Activated CD8-positive, alpha-beta T cell treated with anti-CD3 and anti-CD28 coated beads for 36 hours (primary cell): ENCODE measurements at places on chromosomes 2 and 18.

DNA sequence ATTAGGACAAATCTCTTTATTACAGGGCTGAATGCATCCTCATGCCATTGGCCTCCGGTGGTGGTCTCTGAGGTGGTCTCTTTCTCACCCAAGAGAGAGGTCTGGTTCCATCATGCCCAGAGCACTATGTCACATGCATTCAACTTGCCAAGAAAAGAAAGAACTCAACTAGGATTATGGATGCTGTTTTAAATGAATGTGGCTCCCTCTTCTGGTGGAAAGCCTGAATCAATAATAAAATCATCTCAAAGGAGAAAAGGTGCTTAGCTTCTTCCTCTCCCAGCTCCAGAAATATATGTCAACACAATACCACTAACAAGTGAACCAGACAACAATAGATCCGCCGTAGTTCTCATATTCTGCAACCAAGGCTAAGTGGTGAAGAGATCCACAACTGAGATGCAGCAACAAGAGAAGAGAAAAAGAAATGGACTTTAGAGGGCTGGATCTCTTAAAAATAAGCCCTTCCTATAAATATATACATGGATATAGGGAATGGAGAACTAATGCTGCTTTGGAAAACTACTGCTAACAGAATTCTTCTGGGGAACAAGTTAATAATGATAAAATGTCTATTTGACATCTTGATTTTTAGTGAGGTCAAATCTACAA is 396.8 kb downstream of the NCKAP5 start:
- no peak for DNase-seq

GRCh38 chr18:28281400-28281799 is 104.5 kb upstream of the CDH2 start:
- DNase-seq: no peak

GRCh38 chr2:149650006-149650405 is 62.4 kb upstream of the MMADHC start:
- DNase-seq: no peak

DNA sequence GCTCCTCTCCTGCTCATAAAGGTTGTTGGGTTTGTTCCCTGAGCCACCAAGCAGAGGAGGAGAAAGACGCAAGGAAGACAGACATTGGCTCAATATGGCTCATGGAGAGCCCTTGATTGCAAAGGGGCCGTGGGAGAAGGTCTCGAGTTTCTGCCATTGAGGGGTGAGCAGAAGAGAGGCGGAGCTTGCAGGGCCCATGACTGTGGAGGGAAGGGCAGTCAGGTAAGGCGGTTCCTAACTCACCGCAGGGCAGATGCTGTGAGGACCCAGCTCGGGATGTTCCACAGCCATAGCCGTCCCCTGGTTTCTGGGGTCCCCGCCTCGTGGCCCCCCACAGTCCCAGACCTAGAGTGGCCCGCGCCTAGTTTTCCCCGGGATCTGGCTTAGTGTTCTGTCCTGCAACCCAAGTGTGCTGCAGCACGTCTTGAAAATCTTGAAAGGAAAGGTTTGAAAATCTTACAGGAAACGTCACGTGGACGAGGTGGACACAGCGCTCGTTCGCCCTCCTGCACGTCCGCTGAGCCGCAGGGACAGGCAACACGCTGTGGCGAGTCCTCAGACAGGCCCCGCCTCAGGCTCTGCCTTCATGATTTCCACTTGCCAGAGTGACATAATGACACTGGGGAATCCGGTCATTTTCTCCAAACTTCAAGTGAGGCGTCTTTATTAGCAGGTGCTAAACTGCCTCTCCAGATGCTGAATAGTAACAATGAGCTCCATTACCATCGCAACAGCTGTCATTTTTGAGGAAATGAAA is 105.5 kb upstream of the HDAC4 start:
- DNase-seq: no peak

DNA sequence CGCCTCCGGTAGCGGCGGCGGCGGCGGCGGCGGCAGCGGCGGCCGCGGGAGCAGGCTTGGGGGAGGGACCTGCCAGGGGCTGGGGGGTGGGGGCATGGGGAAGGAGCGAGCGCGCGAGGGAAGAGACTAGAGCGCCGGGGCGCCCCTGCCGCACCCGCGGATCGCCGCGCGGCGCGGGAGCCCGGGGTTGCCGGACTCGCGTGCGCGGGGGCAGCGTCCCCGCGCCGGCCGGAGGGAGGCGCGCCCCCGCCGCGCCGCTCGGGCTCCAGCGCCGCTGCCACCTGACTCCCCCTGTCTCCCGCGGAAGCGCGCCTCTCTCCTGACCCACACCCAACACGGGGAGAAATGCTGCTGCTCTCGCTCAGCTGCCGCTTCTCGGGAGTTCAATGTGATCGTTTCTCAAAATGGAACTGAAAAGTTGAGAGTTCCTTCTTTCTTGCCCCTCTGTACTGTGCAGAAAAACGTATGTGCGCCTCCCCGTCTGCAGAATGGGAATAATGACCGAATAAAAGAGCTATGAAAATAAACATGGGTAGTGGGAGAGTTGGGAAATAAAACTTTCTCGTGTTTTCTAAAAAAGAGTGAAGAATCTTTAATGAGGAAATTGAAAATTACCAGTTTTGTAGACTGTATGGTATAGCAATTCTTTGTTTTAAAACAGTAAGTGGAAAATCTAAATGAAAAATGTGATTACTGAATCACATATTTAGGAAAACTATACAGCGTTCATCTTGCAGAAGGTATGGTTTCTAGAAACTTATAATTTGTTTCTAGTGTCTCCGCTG is 455 bp upstream of the TLK1 start:
- peak; percentile 62 for DNase-seq

- no peak for DNase-seq
These were observed 80.2 kb downstream of the SLC8A1 start for GRCh38 chr2:40371525-40372282.

DNA sequence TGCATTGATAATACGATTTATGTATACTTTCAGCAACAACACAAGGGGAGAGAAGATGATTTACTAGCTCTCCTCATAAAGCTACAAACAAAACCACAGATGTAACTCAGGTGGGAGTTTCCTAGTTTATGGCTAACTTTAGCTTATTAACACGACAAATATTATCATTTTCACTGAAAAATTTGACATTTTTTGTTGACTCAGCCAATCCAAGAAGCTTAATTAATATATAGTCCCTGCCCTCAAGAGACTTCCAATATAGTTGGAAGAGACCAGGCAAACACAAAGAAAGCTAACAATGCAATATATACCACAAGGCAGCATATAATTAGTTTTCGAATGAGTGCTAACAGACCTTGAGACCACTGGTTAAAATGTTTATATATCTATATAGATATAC is 775 bp downstream of the WDR12 start:
- DNase-seq: no peak

GRCh38 chr18:2083691-2084090 is 487.6 kb downstream of the METTL4 start:
- DNase-seq: peak; percentile 25

- DNase-seq: no peak
These were observed 343 bp downstream of the RASGRP3 start for GRCh38 chr2:33476793-33477190.

- DNase-seq: no peak
These were observed 60.7 kb downstream of the ITGB6 start for GRCh38 chr2:160139350-160139749.

GRCh38 chr2:29455200-29455860 is 340.1 kb downstream of the CLIP4 start:
- no peak for DNase-seq

GRCh38 chr2:8623958-8624591 is 57.8 kb upstream of the ID2 start:
- DNase-seq: no peak

DNA sequence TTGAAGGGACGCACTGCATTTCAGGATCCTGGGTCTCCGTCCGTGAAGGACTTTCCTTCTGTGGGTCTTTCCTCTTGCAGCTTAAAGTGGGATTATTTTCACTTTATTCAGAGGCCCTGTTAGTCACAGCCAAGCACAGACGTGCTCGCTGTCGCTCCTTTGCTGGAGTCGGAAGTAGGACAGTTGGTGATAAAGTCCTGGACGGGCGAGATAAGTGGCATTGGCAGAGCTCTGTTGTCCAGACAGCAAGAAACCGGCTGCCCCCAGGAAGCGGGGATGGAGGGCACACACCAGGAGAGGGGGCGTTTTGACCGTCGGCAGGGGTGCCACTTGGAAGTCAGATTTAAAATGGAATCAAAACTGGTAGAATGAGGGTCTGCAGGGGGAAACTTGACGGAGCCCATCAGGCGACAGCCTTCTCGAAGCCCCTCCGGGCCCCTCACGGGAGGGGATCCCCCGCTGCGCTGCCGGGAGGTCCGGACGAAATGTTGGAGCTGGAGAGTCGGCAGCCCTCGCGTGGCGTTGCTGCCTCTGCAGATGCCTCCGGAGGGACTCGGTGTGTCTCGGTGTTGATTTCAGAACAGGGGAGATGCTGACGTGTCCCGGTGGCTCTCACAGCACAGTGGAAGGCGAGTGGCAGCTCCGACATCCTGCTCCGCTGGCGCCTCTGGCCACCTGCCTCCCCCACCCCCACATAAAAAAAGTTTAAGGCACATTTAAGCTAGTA is 124.2 kb downstream of the NFATC1 start:
- DNase-seq: peak; percentile 85

DNA sequence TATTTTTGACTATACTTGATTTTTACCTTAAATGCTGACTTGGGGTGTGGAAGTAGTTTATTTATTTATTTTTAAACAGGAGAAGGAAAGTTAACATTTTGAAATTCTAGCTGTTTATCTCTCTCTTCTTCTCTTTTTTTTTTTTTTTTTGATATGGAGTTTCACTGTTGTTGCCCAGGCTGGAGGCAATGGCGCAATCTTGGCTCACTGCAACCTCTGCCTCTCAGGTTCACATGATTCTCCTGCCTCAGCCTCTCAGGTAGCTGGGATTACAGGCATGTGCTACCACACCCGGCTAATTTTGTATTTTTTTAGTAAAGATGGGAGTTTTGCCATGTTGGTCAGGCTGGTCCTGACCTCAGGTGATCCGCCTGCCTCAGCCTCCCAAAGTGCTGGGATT is 11.1 kb downstream of the WDR43 start:
- no peak for DNase-seq

GRCh38 chr2:74205596-74205995 is 7.2 kb downstream of the MTHFD2 start:
- DNase-seq: peak; percentile 62

DNA sequence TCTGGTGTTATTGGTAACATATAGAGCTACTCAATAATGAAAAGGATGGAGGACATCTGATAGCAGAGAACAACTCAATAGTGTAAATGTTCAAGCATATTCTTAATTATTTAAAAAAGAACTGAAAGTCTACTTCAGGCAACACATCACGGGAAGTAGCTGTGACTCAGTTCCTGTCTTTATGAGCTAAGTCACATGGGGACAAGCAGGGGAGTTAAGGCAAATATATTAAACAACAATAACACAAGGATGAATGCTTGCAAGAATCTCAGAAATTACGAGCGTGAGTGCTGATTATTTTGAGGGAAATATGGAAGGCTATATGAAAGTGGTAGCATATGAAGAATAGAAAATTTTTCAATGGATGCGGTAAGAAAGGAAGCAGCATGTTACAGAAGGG is 4.0 kb upstream of the HNMT start:
- no peak for DNase-seq

DNA sequence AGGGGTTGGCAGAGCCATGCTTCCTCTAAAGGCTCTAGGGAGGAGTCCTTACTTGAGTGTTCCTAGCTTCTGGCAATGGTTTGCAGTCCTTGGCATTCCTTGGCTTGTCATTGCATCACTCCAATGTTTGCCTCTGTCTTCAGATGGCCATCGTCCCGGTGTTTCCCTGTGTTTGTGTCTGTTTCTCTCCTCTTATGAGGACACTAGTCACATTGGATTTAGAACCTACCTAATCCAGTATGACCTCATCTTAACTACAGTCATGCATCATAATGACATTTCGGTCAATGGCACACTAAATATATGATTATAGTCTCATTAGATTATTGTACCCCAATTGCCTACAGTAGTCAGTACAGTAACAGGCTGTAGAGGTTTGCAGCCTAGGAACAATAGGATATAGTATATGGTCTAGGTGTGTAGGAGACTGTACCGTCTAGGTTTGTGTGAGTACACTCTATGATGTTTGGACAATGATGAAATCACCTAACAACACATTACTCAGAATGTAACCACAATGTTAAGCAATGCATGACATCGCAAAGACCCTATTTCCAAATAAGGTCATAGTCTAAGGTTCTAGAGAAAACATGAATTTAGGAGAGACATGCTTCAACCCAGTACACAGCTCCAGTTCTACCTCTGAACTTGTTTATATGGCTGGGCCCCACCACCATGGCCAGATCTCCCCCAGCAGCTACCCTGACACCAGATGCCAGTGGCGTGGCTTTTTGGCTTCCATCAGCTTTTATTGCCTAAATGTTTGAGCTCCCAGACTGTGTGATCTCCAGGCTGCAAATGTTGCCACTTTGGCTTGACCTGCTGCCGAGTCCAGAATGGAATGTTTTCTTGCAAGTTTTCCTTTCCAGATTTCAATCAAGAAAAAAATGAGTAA is 22.1 kb downstream of the SRD5A2 start:
- no peak for DNase-seq

GRCh38 chr2:60391230-60391629 is 162.2 kb downstream of the BCL11A start:
- DNase-seq: no peak

GRCh38 chr2:222959358-222959757 is 92.6 kb upstream of the KCNE4 start:
- no peak for DNase-seq

DNA sequence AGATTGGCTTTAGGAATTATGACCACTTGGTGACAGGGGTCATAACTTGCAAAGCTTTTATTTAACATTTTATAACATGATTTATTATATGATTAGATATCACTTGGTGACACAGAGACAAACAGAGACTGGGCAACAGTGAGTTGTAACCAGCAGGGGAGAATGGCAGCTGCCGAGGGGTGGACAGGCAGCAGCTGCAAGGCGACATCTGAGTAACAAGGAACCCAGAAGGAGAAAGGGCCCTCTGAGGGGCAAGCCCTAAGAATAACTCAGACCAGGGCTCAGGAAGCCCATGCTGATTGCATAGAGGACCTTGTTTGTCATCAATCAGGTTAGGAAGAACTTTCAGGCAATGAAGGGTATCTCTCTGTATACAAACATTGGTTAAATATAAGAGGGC is 339.9 kb upstream of the SOX11 start:
- no peak for DNase-seq

GRCh38 chr18:63553081-63553480 is 10.9 kb downstream of the SERPINB12 start:
- no peak for DNase-seq

- DNase-seq: no peak
These were observed 1094.6 kb upstream of the CDH2 start for GRCh38 chr18:29271501-29271900.

DNA sequence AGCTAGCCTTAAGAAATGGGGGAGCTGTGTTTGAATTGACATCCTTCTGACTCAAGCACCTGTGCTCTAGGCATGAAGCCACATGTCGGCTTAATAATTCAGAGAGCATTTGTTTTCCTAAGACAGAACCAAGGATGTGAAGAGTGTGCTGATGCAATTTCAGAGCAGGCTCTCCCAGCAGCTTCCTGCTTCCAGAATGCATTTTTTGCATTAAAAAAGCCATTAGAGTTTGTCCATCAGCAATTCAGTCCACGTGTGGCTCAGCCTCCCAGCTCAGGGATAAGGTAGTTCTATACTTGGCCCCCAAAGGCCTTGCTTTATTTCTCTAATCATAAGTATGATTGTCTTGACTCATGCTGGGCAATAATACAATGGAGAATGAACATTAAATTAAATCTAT is 37.7 kb downstream of the DOCK10 start:
- no peak for DNase-seq
